Motor neuron (in vitro differentiated cells): ENCODE measurements at places on chromosomes 16 and 17. TPM values are rescaled to one million over a fixed set of nuclear protein-coding genes. Genes with fewer than 3 reads are reported as not detected.
A peak's percentile ranks its signal among the peaks of the same experiment; 100 is the strongest.

- no peak for ATAC-seq
These were observed 8.6 kb upstream of the TSPOAP1 start for GRCh38 chr17:58337210-58337599.

DNA sequence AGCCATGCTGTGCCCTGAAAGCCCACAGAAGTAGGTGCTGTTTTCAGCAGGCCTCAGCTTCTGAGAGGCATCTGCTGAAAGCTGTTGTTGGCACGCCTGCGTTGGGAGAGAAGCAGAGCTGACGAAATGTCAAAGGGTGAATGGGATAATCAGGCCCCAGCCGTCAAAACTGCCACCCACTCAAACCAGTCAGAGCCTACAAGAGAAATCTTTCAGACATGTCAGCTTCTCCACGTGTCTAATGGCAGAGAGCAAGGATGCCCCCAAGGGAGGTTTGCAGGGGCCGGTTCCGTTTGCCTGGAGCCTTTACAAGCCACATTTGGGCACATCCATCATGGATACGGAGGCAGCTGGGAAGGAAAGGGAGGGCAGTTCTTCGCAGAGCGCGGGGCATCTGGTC, 568.2 kb upstream of the EEF2KMT start:
- ATAC-seq: no peak

Gene KRT17
- total RNA-seq: 0.81 TPM in 1 of 2 replicates, not detected in the other

- ATAC-seq: peak; percentile 52
These were observed 15.5 kb downstream of the SNX11 start for GRCh38 chr17:48123111-48123510.

DNA sequence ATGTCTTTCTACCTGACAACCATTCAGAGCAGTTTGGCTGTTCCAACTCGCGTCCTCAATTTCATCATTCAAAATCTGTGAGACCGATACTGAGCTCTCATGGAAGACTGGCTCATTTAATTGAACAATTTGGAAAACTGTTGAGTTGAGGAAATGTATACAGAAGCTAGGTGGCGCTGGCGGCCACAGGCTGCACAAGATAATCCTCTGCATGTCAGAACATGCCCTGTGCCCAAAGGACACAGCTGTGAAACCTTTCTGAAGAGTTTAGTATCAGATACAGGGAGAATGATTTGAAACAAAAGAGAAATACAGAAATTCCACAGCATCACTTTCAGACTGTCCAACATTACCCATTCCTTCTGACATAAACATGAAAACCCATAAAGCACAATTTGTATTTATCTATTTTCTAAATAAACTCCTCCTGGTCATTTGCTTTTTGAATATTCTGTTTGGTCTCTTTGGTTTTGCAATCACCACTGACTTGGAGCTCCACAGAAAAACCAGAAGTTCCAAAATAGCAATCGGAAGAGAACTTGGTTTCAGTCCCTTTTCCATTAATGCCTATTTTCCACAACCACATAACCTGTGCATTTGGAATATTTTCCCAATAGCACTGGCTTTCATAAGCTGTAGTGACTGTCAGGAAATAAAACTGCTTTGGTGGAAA, 192.8 kb downstream of the MAP2K6 start:
- peak; percentile 80 for ATAC-seq

DNA sequence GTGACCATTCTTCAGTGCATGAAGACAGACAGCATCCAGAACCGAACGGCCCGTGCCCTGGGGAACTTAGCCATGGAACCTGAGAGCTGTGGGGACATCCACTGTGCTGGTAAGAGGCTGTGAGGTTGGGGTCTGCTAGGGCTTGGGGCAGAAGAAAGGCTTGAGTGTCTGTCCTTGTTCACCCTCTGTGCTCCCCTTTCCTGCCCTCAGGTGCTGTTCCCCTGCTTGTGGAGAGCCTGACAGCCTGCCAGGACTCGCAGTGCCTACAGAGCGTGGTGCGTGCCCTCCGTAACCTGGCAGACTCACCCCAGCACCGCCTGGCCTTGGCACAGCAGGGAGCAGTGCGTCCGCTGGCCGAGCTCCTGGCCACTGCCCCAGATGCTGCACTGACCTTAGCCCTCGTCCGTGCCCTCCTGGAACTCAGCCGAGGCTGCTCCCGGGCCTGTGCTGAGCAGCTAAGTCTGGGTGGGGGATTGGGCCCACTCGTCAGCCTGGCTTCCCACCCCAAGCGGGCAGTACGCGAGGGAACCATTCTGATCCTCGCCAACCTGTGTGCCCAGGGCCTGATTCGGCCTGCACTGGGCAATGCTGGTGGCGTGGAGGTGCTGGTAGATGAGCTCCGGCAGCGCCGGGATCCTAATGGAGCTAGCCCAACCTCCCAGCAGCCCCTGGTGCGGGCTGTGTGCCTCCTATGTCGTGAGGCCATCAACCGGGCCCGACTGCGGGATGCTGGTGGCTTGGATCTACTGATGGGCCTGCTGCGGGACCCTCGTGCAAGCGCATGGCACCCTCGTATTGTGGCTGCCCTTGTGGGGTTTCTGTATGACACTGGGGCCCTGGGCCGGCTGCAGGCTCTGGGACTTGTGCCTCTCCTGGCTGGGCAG, 2.9 kb downstream of the ARMC5 start:
- ATAC-seq: no peak

Gene TM4SF5
- total RNA-seq: not detected in 2 replicates

Gene SPATA33
- 14.0 and 24.4 TPM in 2 replicates for total RNA-seq

- ATAC-seq: no peak
These were observed 49.7 kb downstream of the ACSM1 start for GRCh38 chr16:20647736-20648135.

GRCh38 chr16:1920727-1921171, 2.5 kb upstream of the HS3ST6 start:
- ATAC-seq: peak; percentile 87

Gene ZDHHC7
- total RNA-seq: 117 and 120 TPM in 2 replicates

DNA sequence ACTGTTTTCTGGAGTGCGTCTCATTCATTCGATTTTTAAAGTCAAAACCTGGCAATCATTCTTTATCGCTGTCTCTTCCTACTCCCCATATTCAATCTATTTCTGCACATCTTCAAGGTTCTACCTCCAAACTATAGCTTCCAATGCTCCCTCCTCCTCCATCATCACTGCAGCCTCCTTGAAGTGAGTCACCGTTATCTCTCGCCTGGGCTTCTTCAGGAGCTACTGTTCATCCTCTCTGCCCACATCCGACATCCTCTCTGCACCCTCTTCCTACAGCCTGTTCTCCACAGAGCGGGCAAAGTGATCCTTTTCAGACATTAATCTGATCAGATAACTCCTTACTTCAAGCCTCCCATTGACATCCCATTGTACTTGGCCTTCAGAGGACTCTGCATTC, 144.2 kb upstream of the DNAH9 start:
- ATAC-seq: no peak

DNA sequence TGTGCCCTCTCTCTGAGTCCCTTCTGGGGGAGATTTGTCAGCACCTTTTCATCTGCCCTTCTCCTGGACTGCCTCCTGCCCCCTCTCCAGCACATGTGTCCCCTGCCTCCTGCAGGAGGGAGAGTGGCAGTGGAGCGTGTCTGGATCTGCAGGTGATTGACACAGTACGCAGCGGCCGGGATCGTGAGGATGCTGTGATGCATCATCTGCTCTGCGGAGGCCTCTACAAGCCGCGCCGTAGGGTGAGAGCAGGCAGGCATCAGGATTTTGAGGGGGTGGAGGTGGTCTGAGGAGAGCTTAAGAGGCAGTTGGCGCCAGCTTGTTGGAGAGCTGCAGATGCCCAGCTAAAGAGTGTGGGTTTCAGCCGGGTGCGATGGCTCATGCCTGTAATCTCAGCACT, 10.9 kb downstream of the SLC9A5 start:
- no peak for ATAC-seq

DNA sequence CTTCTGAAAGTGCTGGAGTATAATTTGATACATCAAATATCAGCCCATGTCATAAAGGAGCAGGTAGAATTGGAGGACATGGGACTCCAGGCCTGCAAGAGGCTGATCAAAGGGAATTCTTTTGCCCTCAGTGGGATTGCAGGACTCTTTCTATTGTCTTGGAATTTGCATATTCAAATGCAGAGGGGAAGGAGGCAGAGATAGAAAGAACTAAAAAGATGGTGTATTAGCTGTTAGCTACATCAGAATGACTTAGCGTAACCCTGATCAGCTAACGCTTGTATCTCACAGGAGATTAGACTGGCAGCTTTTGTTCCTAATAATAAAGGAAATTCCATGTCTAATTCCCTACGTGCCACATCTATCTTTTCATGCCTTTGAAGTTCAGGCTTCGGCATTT, 1014.7 kb upstream of the RBFOX1 start:
- ATAC-seq: no peak
